Activated naive CD8-positive, alpha-beta T cell treated with anti-CD3 and anti-CD28 coated beads, Interleukin-2, amount 10 ng/mL, durations not matched to agents 7 days and 5 days (primary cell): ENCODE measurements at places on chromosomes 7 and 10.

DNA sequence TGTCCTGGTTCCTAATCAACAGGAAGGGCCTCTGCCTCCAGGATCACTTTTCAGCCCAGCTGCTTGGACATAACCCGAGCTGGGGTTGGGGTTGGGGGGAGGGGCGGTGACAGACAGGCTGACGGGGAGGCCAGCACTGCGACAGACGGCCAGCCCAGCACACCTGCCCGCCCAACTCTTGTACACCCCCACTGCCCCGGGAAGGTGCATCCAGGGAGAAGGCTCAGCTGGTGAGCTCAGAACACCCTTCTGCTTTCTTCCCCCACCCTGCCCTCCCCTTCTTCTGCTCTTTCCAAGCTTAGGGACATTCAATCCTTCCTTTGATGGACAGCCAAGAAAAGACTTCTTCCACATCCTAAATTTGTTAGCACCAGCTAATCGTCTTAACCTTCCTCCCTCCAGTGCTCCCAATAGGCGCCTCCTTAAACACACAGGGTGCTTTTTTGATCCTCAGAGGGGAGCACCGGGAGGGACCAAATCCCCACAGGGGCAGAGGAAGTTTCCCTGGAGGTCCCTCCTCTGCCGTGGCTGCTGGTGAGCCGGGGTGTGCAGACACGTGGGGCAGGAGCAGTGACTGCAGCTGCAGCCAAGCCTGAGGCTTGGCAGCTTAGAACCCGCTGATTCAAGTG is 44.7 kb downstream of the COL13A1 start:
- DNase-seq = no peak

GRCh38 chr7:45311597-45311996 is 154.0 kb downstream of the RAMP3 start:
- no peak for DNase-seq

- DNase-seq = no peak
Observed at GRCh38 chr7:47418601-47419309, 163.2 kb downstream of the TNS3 start.

DNA sequence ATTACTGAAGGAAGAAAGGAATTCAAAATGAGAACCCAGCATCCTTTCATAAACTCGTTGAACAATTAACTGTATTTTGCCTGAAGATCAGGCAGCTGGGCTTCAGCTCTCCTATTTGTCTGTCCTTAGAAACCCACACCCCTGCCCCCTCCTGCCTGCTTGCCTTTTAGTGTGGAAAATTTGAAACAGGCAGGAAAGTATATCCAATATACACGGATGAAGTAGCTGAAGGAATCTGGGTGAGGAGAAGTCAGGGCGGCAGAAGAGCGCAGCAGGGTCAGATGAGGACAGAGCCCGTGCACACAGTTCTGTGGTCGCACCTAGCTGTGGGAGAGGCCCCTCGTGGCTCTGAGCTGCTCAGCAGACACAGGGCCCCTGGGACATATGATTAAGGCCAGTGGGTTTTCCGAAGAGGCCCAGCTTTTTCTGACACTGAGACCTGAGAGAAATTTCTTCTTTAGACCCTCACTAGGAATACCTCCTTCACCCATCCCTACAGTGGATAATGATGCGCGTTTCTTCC is 87.9 kb downstream of the ACTR3B start:
- no peak for DNase-seq

GRCh38 chr7:5339955-5340354 is 57.2 kb downstream of the SLC29A4 start:
- no peak for DNase-seq

DNA sequence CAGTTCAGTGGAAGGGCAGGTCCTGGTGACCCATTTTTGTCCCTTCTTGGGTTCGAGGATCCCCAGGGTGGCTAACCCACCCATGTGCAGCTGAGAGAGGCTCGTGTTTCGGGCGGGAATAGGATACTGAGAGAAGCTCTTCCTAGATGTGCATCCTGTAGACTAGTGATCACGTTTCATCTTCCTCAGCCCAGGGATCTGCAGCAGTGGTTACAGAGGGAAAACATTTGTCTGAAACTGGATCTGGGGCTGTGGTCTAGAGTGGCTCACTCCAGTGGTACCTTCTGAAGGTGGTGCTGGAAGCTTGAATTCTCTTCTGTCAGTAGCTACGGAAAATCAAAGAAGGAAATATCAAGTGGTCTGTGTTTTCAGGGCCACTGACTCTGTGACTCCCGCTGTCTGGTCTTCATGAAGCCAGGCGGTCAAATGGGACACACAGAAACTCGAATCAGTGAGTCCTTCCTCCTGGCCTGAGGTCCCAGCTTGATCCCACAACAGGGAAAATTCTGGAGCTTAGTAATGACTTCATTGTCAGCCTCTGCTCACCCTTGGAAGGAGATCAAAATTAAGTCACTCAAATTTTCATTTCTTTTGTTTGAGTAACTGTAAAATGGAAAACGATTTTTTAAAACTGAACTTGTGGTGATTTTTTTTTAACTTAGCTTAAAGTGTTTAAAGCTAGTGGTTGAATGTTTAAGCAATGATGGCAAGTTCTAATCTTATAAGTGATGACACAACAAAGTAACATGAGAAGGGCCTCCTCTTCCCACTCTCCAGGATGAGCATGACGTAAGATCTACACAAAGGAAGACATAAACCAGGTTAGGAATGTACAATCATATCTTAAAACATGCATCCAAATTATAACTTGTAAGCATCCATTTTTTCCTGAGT is 469.3 kb upstream of the KLF6 start:
- no peak for DNase-seq

DNA sequence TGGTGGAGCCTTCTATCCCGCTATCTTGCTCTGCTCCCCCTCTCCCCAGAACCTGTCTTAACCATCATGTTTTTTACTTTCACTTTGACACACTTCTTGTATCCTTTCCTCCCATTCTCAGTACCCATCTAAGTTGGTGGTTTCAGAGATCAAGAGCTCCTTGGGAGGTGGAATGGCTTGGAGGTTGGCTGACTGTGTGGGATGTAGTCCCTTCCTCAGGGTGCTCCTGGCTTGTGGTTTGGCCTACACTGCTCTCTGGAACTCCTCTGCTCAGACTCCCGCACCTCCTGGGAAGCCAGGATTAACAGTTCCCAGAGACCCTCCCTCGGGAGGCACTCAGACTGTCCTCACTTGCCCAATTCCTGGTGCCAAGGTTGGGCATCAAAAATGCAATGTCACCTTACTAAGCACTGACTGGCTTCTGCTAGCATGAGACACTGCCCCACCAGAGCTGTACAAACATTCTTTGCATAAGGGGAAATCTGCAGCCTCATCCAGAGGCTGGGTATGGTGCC is 93.1 kb upstream of the NAMPT start:
- no peak for DNase-seq

GRCh38 chr7:45662540-45663166 is 88.5 kb downstream of the ADCY1 start:
- DNase-seq = no peak
